ENCODE measurements at places on chromosomes 6 and 20.
A peak's percentile ranks its signal among the peaks of the same experiment; 100 is the strongest.

GRCh38 chr6:37580176-37580955, 80.7 kb upstream of the CCDC167 start:
- no peak for DNase-seq

DNA sequence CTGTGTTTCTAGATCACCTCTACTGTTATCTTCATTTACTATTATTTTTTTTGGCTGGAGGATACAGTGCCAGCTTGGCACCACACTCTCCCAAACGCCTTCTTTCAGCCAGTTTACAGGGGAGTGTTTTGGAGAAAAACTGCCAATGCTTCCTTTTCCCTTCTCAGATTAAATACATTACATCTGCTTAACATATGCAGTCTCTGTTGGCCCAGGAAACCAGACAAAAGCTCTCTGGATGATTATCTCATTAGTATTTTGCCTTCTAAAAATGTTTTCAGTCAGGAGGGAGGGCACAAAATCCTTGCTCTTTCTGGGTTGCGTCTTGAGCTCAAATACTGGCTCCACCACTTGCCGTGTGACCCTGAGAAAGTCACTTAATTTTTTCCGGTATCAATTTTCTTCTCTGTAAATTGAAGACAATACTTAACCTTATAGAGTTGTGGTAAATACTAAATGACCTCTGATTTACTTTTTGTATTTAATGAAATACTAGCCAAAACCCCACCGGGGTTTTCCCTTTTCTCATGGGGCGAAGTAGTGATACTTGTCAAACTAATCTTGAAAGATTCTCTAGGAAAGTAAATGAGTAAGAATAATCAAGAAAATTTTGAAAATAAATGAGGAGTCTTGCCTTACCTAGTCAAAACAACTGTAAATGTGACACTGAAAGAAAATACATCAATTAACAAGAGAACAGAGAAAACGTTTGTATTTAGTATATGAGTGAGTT, 146.2 kb downstream of the MMS22L start:
- no peak for DNase-seq

- DNase-seq: peak; percentile 62
Observed at GRCh38 chr6:37819802-37820717, 533 bp downstream of the ZFAND3 start.

DNA sequence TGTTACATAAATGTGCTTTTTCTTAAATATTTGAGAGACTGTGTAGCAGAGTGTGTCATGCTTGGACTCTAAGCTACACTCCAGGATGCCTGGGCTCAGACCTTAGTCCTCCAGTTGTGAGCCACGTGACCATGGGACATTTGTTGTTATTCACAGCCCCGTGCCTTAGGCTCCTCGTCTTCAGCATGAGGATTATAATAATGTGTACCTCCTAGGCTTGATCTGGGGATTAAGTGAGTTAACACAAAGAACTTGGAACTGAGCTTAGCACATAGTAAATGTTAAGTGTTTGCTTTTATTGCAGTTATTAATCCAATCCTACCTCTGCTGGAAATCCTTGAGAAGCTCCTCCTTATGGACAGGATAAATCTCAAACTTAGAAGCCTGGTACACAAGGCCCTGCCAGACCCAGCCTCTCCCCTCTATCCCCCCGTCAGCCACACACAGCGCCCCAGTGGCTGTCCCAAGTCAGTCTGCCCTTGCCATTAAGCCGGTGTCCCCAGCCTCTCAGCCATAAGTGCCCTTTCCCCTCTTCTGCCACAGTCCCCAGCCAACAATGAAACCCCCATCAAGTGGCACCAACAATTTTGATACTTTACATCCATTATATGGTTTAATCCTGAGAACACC, 177.5 kb downstream of the TMEM242 start:
- no peak for DNase-seq

GRCh38 chr6:118875672-118876071, 18.3 kb upstream of the ASF1A start:
- no peak for DNase-seq

- no peak for DNase-seq
Observed at GRCh38 chr20:11726026-11726425, 191.7 kb upstream of the BTBD3 start.

GRCh38 chr20:4979841-4980410, 21.4 kb downstream of the SLC23A2 start:
- no peak for DNase-seq

GRCh38 chr6:27002447-27002846, 245.1 kb upstream of the PRSS16 start:
- no peak for DNase-seq

DNA sequence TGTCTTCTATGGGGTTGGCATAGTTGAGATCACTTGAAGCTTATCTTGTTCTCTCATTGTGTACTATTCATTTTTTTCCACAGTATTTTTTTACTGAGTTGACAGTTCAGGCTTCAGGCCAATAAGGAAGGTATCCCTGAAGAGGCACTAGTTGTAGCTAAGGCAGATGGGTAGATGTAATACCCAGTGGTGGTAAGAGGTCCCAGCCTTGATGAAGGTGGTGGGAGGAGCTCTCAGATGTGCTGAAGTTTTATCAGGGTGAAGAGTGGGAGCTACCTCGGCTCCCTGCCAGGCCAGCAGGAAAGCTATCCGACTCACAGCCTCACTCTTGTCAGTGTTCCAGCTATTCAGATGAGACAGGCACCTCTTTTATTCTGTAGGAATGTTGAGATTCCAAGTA, 87.7 kb upstream of the UFL1 start:
- no peak for DNase-seq

- DNase-seq: no peak
Observed at GRCh38 chr20:51831866-51832265, 29.5 kb upstream of the SALL4 start.

- no peak for DNase-seq
Observed at GRCh38 chr6:7587631-7588100, 2.3 kb upstream of the SNRNP48 start.

- no peak for DNase-seq
Observed at GRCh38 chr20:2162823-2163166, 61.2 kb downstream of the STK35 start.

GRCh38 chr6:141210901-141211300, 921.8 kb upstream of the GJE1 start:
- no peak for DNase-seq

DNA sequence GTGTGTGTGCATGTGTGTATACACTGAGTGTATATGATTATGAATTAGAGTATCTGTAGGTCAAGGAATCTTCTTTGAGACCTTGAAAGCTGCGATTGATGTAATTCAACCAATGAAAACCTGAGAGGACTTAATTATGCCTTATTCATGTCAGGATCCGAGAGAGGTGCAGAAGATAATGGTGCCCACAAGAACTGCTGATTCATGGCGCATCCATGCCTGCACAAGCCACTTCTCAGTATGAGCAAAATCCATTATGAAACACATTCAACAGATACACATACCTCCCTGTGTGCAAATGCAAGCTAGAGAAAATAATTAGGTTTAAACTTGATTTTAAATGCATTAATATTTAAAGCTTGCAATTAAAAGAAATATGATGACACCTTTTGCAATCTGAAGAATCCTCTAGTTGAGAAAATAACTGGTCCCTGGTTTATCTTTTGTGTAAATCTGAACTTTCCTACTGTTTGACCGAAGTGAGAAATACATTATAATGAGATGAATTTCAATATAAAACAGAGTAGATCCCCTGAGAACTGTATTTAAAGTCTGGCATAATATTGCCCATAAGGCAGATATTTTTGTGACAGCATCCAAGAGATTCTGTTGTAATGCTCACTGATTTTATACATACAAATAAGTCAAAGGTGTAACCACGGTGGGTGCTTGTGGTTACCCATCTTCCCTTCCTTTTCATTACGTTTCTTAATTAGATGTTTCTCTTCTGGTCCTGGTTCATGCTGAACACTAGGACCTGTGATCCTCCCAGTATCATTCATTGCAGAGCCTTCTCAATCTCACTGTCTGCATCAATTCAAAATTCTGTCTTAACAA, 45.6 kb downstream of the LY86 start:
- DNase-seq: no peak

DNA sequence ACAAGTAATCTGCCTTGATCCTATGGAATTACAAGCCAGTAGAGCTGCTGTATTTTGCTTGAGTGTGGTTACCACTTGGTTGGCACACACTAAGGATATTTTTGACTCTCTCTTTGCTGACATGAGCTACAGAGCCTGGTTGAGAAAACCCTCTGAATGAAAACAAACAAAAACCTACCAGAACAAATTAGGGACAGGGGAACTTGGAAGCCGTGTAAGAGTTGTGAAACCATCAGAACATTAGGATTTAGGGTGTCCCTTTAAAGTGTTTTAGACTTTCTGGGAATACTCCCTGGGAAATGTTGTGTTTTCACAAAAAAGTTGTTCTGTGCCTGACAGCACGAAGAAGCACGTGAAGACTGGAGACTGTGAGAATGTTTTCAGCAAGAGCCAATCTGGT, 20.5 kb upstream of the PDE7B start:
- DNase-seq: no peak

GRCh38 chr6:37860226-37860839, 40.8 kb downstream of the ZFAND3 start:
- DNase-seq: no peak

GRCh38 chr6:159874435-159874834, 16.4 kb upstream of the MAS1 start:
- DNase-seq: no peak

- no peak for DNase-seq
Observed at GRCh38 chr6:66328200-66328599, 621.2 kb upstream of the EYS start.

- DNase-seq: no peak
Observed at GRCh38 chr6:160178271-160178670, 56.7 kb downstream of the SLC22A1 start.

DNA sequence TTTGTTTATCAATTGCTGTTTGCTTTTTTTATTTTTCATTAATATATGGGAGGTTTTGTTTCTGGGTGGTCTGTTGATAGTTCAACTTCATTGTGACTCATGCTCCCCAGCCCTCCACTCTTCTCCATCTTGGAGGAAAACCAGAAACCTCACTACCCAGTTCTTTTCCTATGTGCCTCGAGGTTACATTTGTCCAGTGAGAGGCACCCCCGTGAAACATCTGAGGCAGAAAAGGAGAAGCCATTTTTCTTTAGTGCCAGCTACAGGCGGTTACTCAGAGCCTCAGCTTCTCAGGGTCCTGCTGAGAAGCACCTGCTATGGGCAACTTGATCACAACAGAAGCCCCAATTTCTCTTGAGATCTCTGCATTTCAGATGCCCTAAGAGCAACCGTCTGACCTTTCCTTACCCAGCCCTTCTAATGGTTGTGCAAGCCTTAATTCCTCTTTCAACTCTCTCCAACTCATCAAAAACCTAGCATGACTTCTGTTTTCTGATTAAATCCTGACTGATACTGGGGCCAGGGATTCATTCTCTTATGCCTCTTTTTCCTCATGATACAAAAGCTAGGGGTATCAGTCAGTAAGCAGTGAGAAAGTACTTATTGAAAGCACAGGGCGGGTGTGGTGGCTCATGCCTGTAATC, 144.6 kb downstream of the ELOVL4 start:
- DNase-seq: no peak

DNA sequence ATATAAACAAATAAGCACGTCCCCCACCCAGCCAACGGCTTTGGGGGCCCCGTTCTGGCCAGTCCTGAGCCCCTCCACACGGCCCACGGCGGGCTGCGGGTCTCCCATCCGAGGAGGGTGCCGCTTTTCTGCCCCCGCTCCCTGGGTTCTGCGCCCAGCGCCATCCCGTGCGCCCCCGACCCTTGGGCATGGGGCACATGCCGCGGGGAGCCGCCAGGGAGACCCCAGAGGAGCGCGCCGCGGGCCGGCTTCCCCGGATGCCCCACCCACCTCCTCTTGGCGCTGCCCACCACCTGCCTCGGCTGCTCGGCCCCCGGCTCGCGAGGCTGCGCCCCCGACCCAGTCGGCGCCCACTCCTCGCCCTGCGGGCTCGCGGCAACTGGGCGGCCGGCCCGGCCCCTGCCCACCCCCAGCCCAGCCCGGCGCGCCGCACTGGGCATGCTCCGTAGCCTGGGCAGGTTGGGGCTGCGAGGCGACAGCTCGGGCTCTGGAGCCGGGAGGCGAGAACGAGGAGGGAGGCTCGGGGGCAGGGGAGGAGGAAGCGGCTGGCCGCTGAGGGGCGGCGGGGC, 570 bp upstream of the PLCB4 start:
- DNase-seq: no peak

DNA sequence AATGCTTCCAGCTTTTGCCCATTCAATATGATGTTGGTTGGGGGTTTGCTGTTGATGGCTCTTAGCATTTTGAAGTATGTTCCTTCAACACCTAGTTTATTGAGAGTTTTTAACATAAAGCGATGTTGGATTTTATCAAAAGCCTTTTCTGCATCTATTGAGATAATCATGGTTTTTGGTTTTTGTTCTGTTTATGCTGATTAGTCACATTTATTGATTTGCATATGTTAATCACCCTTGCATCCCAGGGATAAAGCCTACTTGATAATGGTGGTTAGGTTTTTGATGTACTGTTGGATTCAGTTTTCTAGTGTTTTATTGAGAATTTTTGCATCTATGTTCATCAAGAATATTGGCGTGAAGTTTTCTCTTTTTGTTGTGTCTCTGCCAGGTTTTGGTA, 40.4 kb upstream of the COL9A1 start:
- DNase-seq: no peak

GRCh38 chr20:61752576-61752975, 313.1 kb downstream of the TAF4 start:
- DNase-seq: no peak

- no peak for DNase-seq
Observed at GRCh38 chr20:8147476-8147875, 15.4 kb downstream of the PLCB1 start.

DNA sequence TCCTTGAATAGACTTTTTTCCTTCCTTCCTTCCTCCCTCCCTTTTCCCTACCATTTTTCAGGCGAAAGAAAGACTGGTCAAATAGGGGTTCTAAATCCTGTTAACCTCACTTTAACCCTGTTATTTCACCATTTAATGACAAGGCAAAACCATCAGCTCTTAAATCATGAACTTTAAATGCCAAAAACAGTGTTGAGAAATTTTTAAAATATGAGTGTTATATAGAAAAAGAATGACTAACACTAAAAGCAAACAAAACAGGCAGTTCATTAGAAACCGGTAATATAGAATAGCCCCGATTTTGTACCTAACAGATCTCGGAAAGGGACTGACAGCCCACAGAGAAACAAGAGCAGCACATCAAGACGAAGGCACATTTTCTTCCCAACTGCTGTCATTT, 57.4 kb upstream of the CEP85L start:
- no peak for DNase-seq

GRCh38 chr20:57652606-57653545, 32.6 kb upstream of the ZBP1 start:
- peak; percentile 7 for DNase-seq

- DNase-seq: no peak
Observed at GRCh38 chr20:19320005-19320404, 107.6 kb downstream of the SLC24A3 start.

DNA sequence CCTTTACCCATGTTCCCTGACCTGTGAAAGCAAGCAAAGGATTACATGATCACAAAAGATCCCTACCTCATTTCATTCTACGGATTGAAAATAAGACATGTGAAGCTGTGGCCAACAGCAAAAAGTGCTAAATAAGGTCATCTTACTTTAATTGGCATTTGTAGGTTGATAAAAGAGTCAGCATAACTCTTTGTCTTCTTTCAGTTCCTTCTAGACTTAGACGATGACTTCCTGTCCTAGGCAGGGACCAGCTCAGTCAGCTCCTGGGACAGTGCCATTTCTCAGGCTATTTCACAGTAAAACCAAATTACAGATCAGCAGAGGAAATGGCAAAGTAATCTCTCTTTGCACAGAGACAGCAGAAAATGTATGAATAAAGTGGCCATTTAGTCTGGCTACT, 480.7 kb downstream of the RFPL4B start:
- DNase-seq: no peak

All from activated CD4-positive, alpha-beta memory T cell treated with anti-CD3 and anti-CD28 coated beads for 36 hours (primary cell).